ENCODE measurements at places on chromosomes 6 and 20.

GRCh38 chr6:149628875-149629510 is 19.5 kb downstream of the KATNA1 start:
- DNase-seq: no peak

- no peak for DNase-seq
Measured at GRCh38 chr6:158730541-158730907, 80.7 kb downstream of the SYTL3 start.

GRCh38 chr20:16801919-16802651 is 53.9 kb downstream of the OTOR start:
- peak; percentile 37 for DNase-seq

- no peak for DNase-seq
Measured at GRCh38 chr20:62333820-62334595, 31.2 kb downstream of the ADRM1 start.

GRCh38 chr20:63194007-63194796 is 21.7 kb downstream of the YTHDF1 start:
- DNase-seq: no peak

GRCh38 chr6:63897459-63897858 is 261.9 kb downstream of the PHF3 start:
- no peak for DNase-seq

DNA sequence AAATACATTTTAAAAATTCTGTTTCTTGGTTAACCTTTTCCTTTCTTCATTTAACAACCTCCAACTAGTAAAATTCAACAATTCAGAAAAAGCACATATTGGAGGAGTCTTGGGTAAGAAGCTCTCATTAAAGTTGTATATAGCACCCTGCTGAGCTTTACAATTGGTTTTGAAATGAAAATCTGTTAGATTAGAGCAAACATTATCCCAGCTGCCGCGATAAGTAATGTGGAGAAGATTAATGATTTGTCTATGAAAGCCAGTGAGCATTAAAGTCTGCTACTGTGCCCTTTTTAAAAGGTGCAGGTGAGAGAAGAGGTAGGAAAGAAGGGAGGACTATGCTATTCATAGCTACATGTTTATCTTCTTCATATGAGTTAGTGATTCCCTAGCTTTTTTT is 201.5 kb downstream of the ZFAND3 start:
- DNase-seq: peak; percentile 71

DNA sequence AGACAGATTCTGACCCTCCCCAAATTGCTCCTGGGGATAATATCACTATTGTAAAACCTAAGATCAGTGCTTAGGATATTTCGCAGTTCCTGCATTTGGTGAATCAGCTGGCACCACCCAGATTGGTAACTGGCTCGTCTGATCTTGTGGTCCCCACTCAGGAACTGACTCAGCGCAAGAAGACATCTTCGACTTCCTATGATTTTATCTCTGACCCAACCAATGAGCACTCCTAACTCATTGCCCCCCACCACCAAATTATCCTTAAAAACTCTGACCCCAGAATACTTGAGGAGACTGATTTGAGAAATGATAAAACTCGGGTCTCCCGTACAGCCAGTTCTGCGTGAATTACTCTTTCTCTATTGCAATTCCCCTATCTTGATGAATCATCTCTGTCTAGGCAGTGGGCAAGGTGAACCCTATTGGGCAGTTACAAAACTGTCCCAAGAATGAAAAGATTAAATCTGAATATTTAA is 55.7 kb upstream of the PRND start:
- DNase-seq: no peak

Measured in NCI-H1417 treated with DMSO at 0.1 percent for 48 hours (cell line).